ENCODE measurements at places on chromosomes 11 and 22. TPM values are rescaled to one million over a fixed set of nuclear protein-coding genes. Genes with fewer than 3 reads are reported as not detected.

Gene UBQLN3
- total RNA-seq: not detected

Gene ANO5
- total RNA-seq: 2.3 TPM

Gene EIF4ENIF1
- 13.0 TPM for total RNA-seq

Gene SLC22A9
- total RNA-seq: not detected

Gene SLC5A12
- total RNA-seq: not detected

Gene RIBC2
- 2.5 TPM for total RNA-seq

Gene USP28
- total RNA-seq: 17.3 TPM

Measured in A549 treated with DMSO at 1 μM for 4 hours (cell line).